CD4-positive, alpha-beta T cell treated with Interleukin-2 at 100 ng/mL for 4 hours (primary cell): ENCODE measurements at places on chromosomes 6 and 20.

DNA sequence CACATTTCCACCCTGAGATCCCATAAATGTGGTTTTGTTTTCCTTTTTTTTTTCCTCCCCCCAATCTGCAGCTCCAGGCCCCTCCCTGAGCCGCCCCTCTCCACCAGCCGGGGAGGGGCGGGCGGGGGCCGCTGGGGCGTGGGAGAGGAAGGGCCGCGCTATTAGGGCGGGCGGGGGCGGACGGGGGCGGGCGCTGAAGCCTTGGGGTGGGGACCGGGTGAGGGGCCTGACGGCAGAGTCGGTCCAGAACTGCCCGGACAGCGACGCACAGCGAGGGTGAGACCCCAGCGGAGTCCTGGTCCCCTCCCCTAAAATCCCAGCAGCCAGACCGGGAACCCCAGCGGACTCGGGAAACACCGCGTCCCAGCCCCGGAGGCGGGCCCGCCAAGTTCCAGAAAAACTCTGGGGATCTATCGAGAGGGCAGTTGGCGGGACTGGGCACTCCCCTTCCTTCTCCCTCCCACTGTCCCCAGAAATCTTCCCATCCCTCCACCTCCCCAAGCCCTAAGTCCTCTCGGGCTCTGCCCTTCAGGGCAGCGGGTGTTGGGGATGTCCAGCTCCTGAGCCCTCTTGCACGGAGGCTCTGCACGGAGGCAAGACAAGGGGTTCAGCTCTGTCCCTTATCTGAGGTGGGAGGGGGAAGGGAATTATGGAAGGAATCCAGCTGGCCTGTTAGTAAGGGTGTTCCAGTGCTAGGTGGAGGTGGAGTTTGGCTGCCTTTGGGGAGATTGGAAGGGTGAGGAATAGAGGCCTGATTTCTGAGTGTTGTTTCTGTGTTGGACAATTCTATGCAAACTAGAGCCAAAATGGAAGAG, at the start of gene PRICKLE4:
Gene PRICKLE4, plus strand, starts transcription at position 232 of the 815 bp plus-strand sequence. CDS start 2,692 bp downstream, outside the sequence.
- no peak for DNase-seq

DNA sequence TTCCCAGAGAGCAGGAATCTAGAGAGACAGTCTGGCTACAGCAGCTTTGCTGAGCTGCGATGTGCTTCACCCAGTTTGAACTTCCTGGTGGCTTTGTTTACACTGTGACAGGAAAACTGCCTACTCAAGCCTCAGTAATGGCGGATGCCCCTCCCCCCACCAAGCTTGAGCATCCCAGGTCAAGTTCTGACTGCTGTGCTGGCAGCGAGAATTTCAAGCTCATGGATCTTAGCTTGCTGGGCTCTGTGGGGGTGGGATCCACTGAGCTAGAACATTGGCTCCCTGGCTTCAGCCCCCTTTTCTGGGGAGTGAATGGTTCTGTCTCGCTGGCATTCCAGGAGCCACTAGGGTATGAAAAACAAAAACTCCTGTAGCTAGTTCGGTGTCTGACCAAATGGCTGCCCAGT, 91.0 kb upstream of the ESR1 start:
- DNase-seq: peak; percentile 3

- DNase-seq: peak; percentile 84
Measured at GRCh38 chr6:16322666-16323312, 84.4 kb downstream of the GMPR start.

GRCh38 chr6:164034602-164035140, 620.2 kb downstream of the QKI start:
- no peak for DNase-seq

DNA sequence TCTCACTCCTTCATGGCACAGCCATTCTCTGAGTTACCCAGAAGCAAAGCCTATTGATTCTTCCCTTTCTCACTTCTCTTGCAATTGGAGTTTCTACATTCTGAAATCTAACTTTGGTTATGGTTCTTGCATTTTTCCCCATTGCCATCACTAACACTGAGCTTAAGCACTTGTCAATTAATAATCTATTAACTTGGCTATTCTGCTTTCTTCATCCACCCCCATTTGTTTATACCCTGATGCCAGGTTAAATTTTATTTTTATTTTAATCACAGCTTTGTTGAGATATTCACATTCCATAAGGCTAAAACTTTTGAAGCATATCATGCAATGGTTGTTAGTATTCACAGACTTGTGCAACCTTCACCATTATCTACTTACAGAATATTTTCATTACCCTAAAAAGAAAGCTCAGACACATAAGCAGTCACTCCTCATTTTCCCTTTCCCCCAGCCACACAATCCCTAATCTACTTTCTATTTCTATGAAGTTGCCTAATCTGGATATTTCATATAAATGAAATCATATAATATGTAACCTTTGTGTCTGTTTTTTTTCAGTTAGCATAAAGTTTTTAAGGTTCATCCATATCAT, 222.3 kb downstream of the UBE3D start:
- DNase-seq: no peak

DNA sequence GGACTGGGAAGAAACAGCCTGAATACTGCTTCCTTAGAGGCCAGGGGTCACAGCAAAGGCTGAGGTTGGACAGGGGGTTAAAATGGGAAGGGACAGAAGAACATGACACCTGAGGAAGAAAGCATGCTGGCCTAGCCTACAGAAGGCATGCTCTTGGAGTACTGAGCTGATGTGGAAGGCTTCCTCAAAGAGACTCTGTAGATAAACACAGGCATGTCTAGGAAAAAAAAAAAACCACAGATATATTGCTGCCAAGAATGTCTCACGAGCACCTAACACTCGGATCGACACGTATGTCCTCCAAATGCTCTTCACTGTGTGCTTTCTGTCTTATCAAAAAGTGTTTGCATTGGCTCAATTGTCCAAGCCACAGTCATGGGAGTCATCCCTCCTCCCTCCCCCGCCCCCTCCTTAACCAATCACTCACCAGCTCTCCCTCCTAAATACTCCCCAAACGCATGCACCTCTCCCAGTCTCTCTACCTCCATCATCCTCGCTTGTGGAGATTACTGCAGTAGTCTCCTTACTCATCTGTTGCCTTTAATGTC, 101.1 kb upstream of the LRFN2 start:
- no peak for DNase-seq

DNA sequence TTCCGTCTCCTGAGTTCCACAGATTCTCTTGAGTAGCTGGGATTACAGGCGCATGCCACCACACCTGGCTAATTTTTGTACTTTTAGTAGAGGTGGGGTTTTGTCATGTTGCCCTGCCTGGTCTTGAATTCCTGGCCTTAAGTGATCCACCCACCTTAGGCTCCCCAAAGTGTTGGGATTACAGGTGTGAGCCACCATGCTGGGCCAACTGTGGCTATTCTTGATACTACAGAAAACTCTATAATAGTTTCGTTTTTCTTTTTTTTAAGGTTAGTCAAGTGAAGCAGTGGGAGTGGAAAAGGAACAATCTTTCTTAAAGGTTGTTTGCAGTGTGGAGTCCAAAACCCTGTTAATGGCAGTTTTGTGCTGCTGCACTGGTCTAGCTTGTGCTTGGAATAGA, 84.7 kb downstream of the POPDC3 start:
- DNase-seq: no peak

DNA sequence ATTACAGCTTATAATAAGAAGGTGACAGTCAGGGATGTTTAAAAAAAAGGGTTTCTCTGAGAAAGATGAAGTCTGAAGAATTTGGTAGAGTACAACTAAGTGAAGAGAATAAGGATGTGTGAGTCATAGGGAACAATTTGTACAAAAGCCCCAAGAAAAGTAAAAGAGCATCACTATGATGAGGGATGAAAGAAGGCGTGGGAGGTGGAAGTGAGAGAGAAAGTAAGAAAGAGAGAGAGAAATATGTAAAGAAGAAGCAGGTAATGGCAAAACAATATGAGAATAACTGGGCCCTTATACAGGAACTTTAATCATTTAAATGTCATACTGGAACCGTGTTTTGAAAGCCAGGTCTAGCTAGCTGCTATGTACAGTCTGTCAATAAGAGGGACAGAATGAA, 179.4 kb downstream of the ASCC3 start:
- DNase-seq: no peak

- DNase-seq: peak; percentile 76
Measured at GRCh38 chr20:46406986-46407670, 713 bp upstream of the ELMO2 start.

DNA sequence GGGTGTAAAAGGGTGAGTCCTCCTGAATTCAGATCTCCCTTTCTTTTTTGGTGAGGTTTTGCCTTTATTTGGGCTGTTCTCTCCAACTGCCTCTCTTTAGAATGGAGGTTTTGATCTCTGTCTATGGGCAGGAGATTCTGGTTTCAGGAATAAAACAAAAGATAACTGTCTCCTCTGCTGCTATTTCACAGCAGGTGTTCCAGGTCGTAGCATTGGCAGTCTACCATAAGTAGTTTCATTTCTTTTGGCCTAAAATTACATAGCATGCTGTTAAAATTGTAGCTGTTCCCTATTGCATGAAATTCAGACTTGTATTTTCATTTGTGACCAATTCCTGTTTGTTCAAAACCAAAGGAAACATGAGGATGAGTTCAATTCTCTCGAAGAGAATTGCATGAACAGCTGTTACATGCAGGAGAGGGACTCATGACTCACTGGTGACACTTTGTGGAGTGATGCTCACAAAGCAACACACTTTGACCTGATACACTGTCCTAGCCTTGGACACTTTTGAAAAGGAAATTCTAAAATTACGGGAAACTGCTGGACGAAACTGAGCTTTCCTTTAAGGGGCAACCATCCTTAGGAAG, 76.8 kb upstream of the SIRPG start:
- DNase-seq: peak; percentile 63

- DNase-seq: no peak
Measured at GRCh38 chr6:163404825-163405265, 9.7 kb upstream of the QKI start.

GRCh38 chr6:149248693-149249369, 68.7 kb upstream of the TAB2 start:
- peak; percentile 58 for DNase-seq

DNA sequence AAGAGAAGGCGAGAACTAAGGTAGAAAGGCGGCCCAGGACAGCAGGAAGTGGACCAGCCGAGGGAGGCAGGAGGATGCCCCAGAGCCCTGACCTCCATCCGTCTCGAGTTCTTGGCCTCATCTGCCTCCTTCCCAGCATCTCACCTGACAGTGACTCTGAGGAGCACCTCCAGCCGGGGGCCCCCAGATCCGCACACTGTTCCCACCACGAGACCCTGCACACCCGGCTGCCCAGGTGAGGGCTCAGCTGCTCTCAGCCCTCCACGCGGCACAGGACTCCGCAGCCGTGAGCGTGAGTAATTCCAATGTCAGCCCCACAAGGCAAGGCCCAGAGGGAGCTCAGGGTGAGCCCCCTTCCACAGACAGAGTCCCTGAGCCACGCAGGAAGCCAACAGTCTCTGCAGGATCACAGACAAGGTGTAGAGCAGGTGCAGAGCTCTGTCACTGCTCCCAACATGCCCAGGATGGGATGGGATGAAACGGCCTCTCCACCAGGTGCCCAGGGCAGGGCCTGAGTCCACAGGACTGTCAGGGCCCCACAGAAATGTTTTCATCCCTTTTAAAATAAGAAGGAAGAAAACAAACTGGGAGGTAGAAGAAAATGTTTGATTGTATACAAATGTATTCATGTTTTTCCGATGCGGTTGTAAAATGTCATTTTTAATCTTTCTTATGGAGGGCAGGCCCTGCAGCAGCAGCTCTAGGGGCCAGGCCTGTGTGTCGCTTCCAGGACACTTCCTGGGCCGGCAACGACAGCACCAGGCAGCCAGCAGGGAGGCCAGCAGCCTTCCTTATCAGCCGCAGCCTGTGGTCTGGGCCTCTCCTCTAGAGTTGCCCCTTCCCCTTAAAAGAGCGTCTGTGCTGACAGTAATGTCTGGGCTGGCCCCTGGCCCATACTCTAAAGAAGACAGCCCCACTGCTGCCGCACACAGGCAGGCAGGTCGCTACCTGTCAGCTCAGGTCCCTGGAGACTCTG, 66.9 kb downstream of the DLL1 start:
- DNase-seq: no peak

GRCh38 chr6:56475736-56476457, 166.8 kb downstream of the DST start:
- DNase-seq: no peak
